Stimulated activated CD8-positive, alpha-beta memory T cell treated with anti-CD3 and anti-CD28 coated beads, Interleukin-2, amount 100 ng/mL, for 1 hour (primary cell): ENCODE measurements at places on chromosomes 7 and 10.

GRCh38 chr10:46552526-46553237 lies 3.8 kb downstream of the GPRIN2 start:
- DNase-seq, result no peak

- no peak for DNase-seq
Observed at GRCh38 chr7:12949060-12949931, 261.9 kb downstream of the ARL4A start.

DNA sequence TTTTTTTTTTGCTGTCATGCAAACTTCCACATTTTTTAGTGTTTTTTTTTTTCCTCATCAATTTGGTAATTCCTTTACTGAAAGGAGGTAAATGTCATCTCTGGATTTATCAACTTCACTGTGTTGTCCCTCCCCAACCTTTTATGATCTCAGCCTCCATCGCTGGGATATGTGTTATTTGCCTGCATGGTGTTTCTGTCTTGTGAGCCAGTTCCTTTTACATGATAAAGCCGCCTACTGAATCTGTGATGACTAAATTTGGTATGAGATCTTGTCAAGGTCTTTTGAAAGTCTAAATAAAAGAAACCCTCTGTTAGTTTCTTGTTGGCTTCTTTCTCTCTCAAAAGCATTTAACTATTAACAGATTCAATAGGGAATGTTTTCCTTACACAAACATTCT lies 39.3 kb downstream of the TAS2R41 start:
- DNase-seq, result no peak

DNA sequence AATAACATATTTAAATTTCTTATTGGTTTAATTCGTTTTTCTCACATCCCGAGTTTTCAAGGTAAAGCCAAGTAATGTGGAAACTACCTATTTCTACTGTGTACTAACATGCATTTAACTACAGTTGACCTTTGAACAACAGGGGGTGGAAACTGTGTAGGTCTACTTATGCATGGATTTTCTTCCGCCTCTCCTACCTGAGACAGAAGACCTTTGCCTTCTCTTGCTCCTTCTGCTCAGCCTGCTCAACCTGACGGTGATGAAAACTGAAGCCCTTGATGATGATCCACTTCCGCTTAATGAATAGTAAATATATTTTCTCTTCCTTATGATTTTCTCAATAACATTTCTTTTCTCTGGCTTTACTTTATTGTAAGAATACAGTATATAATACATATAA lies 18.5 kb downstream of the MEOX2 start:
- no peak for DNase-seq

DNA sequence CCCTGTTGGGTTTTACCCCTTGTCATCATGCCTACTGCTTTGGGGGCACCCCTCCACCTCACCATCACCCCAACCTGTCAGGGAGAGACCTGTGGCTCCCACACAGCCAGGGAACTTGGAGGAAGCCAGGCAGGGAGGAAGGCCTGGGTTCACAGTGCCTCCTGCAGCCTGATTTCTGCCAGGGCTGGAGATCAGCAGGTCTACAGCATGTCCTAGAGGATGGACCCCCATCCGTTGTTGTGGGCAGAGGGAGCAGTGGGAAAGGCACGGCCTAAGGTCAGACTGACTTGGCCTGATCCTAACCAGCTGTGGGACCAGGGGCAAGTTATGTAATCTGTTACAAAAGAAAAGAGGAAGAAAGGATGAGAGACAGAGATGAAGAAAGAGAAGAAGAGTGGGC lies 28.2 kb downstream of the ZCCHC24 start:
- no peak for DNase-seq

DNA sequence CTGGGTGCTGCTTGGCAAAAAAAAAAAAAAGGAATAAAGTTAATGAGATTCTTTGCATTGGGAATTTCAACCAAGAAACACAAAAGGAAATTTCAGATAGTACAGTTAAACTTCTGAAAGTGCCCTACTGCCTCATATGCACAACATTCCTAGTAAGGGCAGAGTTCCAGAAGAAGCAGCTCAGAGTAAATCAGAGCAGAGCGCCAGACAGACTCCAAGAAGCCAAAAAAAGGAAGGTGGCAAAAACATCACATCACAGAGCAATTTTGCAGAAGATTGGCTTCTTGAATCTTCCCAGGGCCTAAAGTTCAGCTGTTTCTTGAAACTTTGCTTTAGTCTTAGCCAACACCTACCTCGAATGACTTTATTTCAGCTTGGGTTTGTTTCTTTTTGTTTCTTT lies 544.1 kb downstream of the XPNPEP1 start:
- DNase-seq, result no peak

GRCh38 chr7:157585113-157585861 lies 248.5 kb downstream of the DNAJB6 start:
- DNase-seq, result no peak

- DNase-seq, result no peak
Observed at GRCh38 chr10:118729200-118729599, 25.6 kb downstream of the CACUL1 start.

- no peak for DNase-seq
Observed at GRCh38 chr10:59708816-59709394, 745 bp downstream of the SLC16A9 start.

DNA sequence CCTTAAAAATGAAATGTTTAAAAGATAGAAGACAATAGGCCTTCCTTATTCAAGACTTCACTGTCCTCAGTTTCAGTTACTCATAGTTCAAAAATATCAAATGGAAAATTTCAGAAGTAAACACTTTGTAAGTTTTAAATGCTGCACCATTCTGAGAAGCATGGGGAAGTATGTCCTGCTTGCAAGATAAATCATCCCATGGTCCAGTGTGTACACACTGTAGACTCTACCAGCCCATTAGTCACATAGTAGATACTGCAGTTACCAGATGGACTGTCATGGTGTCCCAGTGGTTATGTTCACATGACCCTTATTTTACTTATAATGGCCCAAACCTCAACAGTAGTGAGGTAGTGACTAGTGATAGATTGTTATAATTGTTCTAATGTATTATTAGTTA lies 69.5 kb downstream of the PTPN12 start:
- DNase-seq, result no peak

- no peak for DNase-seq
Observed at GRCh38 chr10:61628151-61628874, 34.4 kb upstream of the CABCOCO1 start.

- DNase-seq, result no peak
Observed at GRCh38 chr7:80821771-80822319, 97.0 kb downstream of the SEMA3C start.

- DNase-seq, result no peak
Observed at GRCh38 chr7:95097291-95097690, 189.9 kb downstream of the PPP1R9A start.

DNA sequence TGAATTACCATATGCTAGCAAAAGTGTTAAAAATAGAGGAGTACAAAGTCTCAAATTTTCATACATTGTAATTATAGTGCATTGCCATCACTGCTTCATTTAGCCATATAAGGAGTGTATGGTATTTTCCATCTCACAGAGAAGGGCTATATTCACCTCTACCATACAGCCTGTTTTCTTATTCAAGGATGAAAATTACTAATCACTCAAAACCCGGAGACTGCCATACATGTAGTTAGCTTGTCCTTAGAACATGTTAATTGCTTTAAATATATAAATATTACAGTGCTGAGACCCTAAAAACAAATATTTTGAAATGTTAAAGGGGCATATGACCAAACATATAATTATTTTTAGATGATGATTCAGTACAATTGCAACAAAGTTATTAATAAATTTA lies 49.4 kb downstream of the CPEB3 start:
- DNase-seq, result no peak

DNA sequence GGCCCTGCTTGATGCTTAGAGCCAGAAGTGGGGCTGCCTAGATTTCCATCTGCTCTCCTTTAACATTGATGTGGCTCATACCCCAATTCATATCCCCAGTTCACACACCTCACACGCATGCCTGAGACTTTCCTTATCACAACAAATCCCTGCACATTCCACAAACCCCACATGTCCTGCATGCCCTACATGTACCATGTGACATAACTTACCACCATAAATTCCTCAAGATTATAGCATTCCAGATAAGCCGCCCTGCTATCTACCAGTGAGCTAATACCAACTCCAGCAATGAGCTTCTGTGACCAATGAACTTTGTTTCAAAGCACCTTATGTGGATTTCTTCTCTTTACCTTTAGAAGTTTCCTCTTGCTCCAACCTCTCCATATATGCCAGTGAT lies 104.7 kb upstream of the RAB11FIP2 start:
- DNase-seq, result no peak

- no peak for DNase-seq
Observed at GRCh38 chr10:28279878-28280277, 23.0 kb downstream of the MPP7 start.

DNA sequence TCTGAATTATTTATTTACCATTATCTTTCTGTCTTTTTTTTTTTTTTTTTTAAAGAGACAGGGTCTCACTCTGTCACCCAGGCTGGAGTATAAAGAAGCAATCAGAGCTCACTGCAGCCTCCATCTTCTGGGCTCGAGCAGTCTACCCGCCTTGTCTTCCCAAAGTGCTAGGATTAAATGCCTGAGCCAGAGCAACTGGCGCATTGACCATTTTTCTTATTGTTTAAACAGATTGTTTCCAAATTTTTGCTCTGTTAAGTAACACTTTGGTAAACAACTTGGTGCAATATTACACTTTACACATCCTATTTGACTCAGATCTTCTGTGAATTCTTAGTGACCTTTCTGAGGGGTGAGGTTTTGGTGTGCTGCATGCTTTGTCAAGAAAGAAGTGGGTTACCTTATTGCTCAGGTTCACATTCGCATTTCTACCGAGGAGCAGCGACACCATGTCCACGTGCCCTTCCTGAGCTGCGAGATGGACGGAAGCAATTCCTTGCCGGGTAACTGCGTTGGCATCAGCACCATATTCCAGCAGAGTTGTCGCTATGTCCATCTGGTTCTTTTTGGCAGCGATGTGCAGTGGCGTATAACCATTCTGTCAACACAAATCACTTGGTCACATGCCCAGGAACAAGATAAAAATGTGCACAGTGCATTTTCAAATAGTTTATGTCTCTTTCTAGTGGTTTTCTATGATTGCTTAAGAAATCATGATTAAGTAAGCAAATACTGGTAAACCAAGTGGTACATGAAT lies 203.2 kb downstream of the ANK3 start:
- no peak for DNase-seq

GRCh38 chr10:99930731-99931550 lies 78.8 kb downstream of the DNMBP start:
- no peak for DNase-seq

- DNase-seq, result no peak
Observed at GRCh38 chr7:111841596-111842205, 279.4 kb upstream of the IMMP2L start.

GRCh38 chr7:10468908-10469307 lies 504.8 kb upstream of the PHF14 start:
- no peak for DNase-seq

- no peak for DNase-seq
Observed at GRCh38 chr10:57262892-57263291, 901.8 kb upstream of the ZWINT start.

- no peak for DNase-seq
Observed at GRCh38 chr10:132679217-132679595, 106.7 kb downstream of the NKX6-2 start.

GRCh38 chr7:136134503-136134902 lies 157.3 kb upstream of the MTPN start:
- no peak for DNase-seq

GRCh38 chr10:30727524-30727923 lies 98.0 kb upstream of the LYZL2 start:
- DNase-seq, result no peak

DNA sequence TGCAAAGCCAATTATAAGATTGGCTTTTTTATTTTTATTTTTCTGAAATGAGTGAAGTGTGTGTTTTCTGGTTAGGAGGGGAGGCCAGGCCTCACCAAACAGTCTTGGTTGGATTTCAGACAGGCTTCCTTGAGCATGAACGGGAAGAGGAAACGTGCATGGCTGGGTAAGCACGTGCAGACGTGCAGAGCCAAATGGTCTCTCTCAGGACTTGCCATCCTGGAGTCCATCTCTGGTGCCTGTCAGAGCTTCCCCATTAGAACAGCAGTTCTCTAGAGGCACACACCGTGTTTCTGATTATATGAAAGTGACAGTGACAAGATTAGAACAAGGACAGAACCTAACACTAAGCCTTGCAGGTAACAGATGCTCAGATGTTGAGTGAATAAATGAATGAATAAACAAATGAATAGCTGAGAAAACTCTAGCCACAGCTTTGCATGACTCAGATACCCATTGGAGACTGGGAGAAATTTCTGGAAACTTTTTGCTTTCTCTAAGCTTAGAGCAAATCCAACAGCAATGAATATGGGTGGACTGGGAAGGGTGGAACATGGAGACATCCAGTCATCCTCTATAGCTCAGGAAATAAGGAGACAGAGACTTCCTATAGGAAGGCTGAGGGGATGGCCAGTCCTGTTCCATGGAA lies 11.8 kb upstream of the CALD1 start:
- DNase-seq, result no peak

DNA sequence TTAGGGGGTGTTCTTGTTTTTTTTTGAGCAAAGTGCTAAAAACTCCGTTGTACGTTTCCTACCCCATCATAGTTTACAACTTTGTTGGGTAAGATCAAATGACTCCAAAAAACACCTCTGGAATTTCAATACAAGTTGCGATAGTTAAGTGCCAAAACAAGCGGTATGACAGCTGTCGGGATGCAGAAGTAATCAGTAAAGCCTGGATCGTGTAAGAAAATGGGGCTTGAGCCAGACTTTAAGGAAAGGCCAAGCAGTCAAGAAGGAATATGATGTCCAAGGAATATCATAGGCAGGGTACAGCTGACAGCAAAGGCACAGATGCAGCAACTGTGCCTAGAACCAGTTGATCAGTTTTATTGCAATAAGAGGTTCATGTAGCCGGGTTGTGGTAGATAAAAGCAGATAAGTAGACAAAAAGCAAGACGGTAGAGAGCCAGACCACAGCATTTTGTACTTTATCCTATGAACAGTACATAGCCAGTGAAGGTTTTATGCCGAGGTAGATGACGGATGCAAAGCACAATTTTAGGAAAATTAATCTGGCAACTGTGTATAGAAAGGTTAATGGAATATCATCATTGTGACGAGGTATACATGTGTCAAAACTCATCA lies 45.5 kb downstream of the UBE2H start:
- no peak for DNase-seq

DNA sequence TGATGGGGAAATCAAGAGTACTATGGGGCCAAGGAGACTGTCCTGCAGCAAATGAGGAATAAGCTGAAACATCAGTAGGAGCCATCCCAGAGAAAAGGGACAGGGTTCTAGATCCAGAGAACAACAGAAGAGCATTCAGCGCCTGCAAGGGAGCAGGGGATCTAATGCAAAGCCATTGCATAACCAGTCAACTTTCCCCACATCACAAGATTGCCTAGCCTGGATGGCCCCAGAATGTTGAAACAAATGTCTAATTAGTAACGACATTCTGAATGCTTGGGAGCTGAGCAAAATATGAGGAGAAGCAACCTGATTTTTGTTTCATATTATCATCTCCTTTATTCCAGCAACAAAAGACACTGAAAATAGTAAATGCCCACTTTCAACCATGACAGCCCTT lies 2.7 kb upstream of the MPP7 start:
- no peak for DNase-seq

- DNase-seq, result no peak
Observed at GRCh38 chr7:121484089-121484763, 88.1 kb upstream of the FAM3C start.

GRCh38 chr10:125054669-125055268 lies 105.6 kb downstream of the CTBP2 start:
- no peak for DNase-seq

GRCh38 chr10:106519376-106520030 lies 645.0 kb downstream of the SORCS1 start:
- no peak for DNase-seq

GRCh38 chr10:46255801-46256747 lies 30.7 kb upstream of the ANTXRL start:
- no peak for DNase-seq

- no peak for DNase-seq
Observed at GRCh38 chr10:77609781-77610272, 27.8 kb downstream of the KCNMA1 start.
